Activated CD4-positive, CD25-positive, alpha-beta regulatory T cell treated with anti-CD3 and anti-CD28 coated beads, Interleukin-2, amount 50 U/mL, for 72 hours (primary cell): ENCODE measurements at places on chromosomes 7 and 10.

- no peak for DNase-seq
These were observed 192.8 kb upstream of the KLF6 start for GRCh38 chr10:3977761-3978160.

- DNase-seq, result peak; percentile 23
These were observed 11.8 kb downstream of the MMRN2 start for GRCh38 chr10:86945361-86946212.

DNA sequence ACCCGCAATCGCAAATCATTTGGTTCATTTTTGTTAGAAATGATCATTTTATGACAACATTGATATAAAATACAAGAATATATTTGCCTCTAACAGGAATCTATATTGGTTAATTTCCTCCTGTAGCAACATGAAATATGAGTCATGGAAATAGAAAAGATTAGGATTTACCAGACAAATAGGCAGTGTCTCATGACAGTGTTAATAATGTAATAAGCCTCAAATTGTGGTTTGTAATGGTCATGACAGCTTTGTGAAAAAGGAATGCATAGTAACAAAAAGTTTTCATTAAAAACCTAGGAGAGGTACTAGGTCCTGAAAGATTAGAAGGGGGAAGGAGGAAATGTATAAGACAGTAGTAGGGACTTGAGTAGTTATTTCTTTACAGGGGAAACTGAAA lies 7.9 kb upstream of the SLK start:
- no peak for DNase-seq

DNA sequence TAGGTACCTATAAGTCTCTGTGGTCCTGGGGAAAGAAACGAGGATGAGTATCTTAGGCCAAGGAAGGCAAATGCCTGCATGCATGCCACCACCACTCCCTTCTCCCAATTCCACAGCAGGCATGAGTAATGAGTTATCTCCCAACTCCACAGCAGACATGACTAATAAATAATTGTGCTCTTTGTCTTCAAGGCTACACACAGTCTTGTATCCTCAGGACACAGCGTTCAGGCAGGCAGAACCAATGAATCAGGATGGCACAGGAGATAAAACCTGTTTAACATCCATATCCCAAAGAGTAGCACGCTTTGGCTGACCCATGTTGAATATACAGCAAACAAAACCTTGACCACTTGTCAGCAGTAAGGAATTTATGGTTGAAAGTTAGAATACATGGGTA lies 229.7 kb upstream of the NFE2L3 start:
- DNase-seq, result no peak

GRCh38 chr10:96889415-96890171 lies 57.5 kb downstream of the LCOR start:
- no peak for DNase-seq

- no peak for DNase-seq
These were observed 37.5 kb downstream of the HELLS start for GRCh38 chr10:94583124-94583523.

- no peak for DNase-seq
These were observed 102.0 kb upstream of the GLI3 start for GRCh38 chr7:42338916-42339540.

DNA sequence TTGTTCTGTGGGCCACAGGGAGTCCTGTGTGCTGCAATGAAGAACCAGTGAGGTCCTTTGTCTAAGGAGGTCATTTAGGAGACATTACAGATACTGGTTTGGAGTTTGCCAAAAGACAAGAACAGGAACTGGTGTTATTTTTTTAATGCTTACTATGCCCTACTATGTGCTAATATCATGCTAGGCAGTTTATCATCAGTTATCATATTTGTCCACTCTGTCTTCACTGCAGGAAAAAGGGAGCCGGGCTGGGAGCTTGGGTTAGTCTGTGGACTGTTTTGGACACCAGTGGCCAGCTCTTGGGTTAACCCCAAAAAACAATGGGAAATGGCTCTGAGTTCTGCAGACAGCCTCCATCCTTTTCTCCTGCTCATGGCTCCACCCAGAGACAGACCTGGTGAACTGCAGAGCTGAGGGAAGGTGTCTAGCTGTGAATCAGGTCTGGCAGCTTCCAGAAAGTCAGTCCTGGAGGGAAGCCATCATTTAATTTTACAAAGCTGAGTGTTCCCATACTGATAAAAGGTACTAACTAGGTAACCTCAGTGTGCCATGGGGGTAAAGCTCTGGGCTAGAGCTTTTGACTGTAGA lies 101.2 kb upstream of the ZNF746 start:
- no peak for DNase-seq

- DNase-seq, result no peak
These were observed 2.4 kb upstream of the ZNF33B start for GRCh38 chr10:42640610-42641229.

GRCh38 chr7:1474736-1475135 lies 15.5 kb upstream of the MICALL2 start:
- no peak for DNase-seq

- no peak for DNase-seq
These were observed 3.9 kb downstream of the SFRP4 start for GRCh38 chr7:37912756-37913155.

DNA sequence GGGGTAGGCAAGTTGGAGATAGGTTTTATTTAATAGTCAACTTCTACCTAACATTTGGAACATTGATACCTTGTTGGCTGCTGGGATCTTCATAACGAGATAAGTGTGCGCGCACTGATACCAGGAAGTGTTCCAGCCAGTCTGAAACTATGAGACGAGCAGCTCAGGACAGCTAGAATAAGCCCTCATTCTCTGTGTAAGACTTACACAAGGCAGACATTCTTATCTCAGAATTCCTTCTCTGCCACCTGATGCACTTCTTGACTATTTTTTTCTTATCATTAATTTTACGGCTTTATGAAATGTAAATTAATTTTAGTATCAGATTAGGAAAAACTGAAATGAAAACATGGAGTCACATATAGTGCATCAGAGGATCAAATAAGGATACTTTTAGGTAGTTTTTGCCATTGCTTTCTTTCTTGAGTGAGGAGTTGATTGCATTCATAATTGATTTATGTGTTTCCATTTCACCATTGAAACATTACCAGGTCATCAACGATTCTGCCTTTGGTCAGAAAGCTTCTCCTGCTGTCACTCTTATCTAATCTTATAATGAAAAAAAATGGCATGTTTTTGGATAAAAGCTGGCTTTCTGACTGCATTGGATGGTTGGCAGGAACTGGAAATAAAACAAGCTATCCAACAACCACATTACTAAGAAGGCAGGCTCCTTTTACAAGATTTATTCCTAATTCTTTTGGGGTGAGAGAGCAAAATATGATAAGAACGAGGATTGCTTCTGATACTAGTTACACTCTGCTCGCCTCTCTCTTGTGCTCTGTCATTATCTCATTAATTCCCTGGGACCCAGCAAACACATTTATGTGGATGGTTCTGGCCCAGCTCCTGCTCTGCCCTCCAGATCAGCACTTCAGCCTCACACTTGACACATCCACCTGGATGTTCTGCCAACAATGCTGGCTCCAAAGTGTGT lies 40.4 kb upstream of the ABCB5 start:
- no peak for DNase-seq

- DNase-seq, result no peak
These were observed 11.6 kb upstream of the ERCC6 start for GRCh38 chr10:49550563-49550962.

DNA sequence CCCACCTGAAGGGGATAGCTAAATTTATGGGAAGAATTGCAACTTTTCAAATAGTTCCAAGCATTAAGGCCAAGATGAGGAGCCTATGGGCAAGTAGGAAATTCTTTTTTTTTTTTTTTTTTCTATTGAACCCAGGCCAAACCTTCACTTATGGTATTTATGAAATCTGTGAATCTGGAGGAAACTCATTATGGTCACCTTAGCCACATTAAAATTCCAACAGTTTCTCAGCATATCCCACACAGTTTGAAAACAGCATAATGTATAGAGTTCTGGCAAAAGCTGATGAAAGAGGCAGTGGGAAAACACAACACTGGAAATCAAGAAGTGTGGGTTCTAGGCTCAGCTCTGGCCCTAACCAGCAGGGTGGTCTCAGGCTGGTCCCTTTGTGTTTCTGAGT lies 236.9 kb downstream of the PTEN start:
- no peak for DNase-seq

GRCh38 chr7:149569726-149570422 lies 72.3 kb upstream of the ZNF746 start:
- DNase-seq, result no peak

DNA sequence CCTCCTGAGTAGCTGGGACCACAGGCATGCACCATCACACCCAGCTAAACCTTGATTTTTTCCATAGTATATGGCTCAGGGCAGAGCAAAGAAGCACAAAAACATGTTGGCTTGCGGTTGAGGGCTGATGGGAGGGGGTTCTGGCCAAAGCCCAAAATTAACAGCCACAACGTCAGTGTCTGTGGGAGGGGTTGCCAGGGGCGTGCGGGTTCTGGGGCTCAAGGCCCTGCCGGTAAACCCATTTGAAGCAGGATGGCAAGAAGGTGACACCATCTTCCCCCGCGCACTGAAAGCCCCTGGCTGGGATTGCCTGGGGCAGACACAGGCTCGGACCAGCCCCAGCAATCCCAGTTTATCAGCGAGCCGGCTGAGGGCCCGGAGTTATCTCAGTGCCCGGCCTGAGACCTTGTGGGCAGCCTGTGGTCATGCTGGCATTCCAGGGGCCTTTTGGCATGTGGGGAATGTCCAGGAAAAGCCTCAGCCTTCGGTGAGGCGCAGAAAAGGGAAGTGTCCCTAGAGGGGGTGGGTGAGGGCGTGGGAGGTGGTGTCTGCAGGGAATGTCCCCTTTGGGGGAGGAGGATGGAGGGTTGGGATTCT lies 167.7 kb upstream of the TNRC18 start:
- no peak for DNase-seq

- no peak for DNase-seq
These were observed 36.7 kb downstream of the DDC start for GRCh38 chr7:50528266-50529092.

DNA sequence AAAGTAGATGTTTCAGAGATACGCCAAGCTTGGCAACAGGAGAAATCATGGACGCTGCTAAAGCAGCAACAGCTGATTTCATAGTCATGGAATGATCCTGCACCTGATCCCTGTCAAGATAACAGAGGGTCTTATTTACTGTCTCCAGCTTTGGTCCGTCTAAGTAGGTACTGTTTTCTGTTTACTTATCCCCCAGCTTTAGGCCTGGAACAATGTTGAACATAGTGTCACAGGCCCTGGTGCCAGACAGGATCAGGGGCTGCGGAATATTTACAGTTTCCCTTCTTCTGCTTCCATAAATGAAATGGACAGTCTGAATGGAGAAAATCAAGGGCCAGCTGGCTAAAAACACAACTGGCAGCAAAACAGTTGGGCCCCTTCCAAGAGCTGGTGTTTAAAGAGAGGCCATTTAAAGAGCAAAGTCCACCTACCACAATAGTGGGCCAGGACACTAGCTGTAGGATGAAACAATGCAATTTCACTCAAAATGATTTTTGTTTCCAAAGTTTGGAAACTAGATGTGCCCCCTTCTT lies 2.9 kb downstream of the GPR37 start:
- DNase-seq, result no peak

GRCh38 chr7:55344840-55345239 lies 20.3 kb upstream of the LANCL2 start:
- no peak for DNase-seq

DNA sequence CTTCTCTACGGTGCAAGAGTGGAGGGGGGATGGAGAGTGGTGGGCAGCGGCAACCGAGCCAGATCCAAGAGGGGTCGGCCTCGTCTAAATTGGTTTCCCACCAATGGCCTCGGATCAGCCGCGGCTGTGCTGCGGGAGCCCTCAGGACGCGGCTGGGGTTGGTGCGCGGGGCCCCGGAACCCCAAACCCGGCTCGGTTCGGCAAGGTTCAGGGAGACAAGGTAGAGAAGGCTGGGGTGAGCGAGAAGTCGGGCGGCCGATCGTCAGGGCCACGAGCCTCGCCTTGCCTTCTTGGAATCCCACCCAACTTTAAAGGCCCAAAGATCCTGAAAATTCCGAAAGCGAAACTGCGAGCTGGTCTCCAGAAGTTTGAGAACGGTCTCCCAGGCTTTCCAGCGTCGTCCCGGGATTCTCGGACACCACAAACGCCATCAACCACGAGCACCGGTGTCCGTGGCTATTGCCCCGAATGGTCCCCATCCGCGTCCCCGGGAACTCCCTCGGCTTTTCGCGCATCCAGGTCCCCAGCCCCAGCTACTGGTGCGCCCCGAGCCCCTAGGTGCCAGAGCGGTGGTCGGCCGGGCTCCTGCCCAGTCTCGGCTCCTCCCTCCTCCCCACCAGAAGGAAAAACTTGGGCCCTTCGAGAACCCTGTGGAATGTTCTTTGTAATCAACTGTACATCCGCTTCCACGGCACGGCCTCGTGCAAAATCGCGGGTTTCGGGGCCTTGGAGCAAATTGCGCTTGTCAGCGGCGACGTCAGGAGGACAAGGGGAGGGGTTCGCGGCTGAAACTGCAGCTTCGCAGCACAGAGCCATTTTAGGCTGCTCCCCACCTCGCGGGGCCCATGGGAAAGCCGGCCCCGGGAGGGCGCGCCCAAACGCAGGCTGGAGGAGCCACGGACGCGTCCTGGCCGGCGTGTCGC lies 3.2 kb downstream of the SFMBT2 start:
- DNase-seq, result peak; percentile 40

DNA sequence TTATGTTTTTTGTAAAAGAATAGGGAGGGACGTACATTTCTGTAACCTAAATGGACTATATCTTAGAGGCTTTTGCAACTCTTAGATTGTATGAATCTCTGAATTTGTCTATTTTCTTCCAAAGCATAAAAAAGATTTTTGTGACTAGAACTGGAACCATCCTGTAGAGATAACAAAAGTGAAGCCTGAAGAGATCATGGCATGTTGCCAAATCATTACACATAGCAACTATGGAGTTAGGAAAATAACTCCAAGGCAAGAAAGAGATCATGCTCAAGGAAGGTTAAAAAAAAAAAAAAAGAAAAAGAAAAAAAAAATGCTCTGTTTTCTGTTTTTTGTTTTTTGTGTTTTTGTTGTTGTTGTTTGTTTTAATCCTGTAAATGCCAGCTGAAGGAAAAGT lies 567.7 kb upstream of the ZWINT start:
- DNase-seq, result no peak

- no peak for DNase-seq
These were observed 175.3 kb upstream of the AGR3 start for GRCh38 chr7:17057143-17057509.

- no peak for DNase-seq
These were observed 1019.0 kb upstream of the C7orf33 start for GRCh38 chr7:147571436-147572185.
